ENCODE measurements at places on chromosomes 2 and 18. TPM values are rescaled to one million over a fixed set of nuclear protein-coding genes. Genes with fewer than 3 reads are reported as not detected.

GRCh38 chr18:48138210-48138609, 207.8 kb upstream of the SMAD2 start:
- no peak for DNase-seq

- no peak for DNase-seq
These were observed 494.6 kb upstream of the NRP2 start for GRCh38 chr2:205187731-205188130.

DNA sequence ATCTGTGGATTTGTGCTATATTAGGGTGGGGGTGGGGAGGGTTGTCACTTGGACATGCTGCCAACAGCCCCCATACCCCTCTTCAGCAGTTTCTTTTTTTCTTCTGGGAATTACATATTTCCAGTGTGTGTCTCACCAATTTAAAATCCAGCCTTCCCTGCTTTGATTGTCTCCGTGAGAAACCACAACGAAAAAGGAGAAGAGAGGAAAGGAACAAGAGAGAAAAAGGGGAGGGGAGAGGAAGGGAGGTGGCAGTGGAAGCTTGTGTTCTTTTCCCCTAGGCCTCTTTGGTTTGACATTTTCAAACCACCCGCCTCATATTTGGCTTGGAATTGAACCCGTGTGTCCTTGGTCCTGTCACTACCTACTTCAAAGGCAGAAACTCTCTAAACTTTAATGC, 860 bp downstream of the CTNNA2 start:
- no peak for DNase-seq

SLC14A1 gene
- 0.96 TPM for polyA plus RNA-seq

Measured in muscle of back (tissue), 13 donors.